Skeletal muscle cell (primary cell): ENCODE measurements at places on chromosomes 5 and 9.
A peak's percentile ranks its signal among the peaks of the same experiment; 100 is the strongest.

- DNase-seq: no peak
Observed at GRCh38 chr9:12846035-12846434, 71.2 kb downstream of the LURAP1L start.

DNA sequence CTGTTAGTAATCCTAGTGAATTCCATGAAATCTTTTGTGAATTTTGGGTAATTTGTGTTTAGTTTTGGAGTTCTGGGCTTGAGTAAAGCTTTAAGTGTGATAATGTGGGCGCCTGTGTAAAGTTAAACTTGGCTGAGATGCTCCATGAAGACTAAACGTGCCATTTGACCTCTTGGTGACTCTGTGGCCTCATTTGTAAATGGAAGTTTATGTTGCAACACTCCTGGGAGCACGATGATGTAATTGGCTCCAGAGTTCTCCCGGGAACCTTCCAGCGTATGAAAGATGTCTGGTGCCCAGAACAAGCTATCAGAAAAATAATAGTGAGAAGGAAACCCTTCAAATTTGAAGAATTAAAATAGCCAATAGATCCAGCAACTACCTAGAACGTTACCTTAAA, 981.2 kb downstream of the TLE4 start:
- peak; percentile 77 for DNase-seq

DNA sequence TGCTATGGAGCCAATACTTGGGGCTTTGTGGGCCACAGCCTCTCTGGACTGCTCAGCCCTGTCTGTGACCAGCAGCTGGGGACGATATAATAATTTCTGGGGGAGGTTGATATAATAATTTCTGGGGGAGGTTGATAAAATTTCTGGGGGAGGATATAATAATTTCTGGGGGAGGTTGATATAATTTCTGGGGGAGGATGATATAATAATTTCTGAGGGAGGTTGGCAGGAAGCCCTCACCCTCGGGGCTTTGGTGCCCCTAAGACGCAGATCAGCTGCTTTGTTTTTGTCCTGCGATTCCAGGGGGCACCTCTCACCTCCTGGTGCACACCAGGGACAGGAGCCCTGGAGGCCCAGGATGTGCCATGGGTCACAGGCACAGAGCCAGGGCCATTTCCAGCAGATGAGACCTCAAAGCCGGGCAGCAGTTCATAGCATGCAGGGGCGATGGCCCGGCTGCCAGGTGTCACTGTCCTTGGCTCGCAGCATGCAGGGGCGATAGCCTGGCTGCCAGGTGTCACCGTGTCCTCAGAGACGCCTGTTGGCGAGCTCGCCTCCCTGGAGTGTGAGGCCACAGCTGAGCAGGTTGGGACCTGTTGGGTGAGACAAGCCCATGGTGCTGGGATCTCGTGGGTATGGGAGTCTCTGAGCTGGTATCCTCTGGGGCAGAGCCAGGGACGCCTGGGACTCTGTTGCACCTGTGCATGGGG, 3.8 kb upstream of the TOR4A start:
- no peak for DNase-seq

DNA sequence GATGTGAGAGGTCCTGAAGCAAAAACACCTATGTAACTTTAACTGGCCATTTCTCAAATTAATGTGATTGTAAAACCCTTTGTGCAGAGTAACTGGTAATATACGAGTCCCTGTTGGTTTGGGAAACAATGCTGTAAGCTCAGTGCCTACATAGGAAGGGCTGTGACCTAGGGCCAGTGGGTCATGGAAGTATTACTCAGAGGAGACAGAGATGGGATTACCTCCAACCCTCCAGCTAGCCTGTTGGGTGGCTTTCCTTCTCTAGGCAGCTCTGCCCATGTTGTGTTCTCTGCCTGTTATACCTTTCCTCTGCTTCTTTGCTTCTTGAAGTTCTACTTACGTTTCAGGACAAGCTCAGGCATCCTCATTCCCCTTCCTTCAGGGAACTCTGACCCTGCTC, 294.8 kb upstream of the RFX3 start:
- DNase-seq: no peak

DNA sequence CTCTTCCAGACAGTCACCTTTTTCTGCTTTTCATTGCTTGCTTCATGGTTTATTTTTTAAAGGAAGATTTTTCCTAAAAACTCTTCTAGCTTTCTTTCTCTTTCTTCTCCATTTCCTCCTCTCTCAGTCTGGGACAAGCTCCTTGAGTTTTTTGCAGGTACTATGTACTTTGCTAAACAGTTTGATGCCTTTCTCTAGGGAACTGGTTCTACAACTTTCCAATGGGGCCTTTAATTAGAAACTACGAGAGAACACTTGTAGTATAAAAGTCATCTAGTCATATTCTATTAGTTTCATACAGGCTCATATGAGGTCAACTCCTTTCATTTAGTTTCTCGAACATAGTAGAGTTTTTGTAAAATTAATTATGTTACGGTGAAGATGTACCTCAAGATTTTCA, 189.6 kb downstream of the DOCK8 start:
- DNase-seq: no peak

GRCh38 chr5:7419846-7420245, 23.9 kb downstream of the ADCY2 start:
- DNase-seq: no peak

- DNase-seq: no peak
Observed at GRCh38 chr5:159420940-159421339, 90.7 kb upstream of the IL12B start.

DNA sequence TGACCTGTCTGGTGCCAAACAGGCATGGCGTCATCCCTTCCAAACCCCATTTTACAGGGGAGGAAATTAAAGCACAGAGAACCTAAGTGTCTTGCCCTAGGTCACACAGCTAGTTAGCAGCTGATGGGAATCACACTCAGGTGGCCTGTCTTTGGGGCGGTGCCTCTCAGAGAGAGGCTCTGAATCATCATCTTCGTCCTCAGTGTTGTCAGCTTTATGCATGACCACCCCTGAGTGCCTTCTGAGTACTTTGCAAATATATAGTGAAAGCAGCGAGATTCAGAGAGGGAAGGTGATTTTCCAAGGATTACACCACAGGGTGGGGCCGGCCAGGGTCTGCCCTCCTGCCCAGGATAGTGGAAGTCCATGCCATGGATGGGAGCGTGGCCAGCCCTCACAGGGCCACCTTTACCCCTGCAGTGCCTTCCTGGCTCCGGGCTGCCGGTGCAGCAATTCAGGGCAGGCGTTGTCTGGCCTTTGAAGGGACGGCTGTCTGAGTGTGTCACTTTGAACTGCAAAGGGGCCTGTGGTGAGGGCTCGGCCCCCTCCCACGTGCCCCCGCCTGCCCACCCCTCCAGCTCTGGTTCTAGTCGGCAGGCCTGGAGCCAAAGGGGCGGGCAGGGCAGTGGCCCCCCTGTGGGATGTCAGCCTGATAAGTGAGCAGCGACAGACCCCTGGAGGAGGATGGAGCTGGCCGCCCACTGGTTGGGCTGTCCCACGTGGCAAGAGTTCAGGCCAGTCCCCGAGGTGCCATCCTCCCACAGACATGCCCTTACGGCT, 16.9 kb downstream of the LMX1B start:
- DNase-seq: no peak

GRCh38 chr9:8809741-8810140, 1010.2 kb upstream of the DMAC1 start:
- DNase-seq: no peak

DNA sequence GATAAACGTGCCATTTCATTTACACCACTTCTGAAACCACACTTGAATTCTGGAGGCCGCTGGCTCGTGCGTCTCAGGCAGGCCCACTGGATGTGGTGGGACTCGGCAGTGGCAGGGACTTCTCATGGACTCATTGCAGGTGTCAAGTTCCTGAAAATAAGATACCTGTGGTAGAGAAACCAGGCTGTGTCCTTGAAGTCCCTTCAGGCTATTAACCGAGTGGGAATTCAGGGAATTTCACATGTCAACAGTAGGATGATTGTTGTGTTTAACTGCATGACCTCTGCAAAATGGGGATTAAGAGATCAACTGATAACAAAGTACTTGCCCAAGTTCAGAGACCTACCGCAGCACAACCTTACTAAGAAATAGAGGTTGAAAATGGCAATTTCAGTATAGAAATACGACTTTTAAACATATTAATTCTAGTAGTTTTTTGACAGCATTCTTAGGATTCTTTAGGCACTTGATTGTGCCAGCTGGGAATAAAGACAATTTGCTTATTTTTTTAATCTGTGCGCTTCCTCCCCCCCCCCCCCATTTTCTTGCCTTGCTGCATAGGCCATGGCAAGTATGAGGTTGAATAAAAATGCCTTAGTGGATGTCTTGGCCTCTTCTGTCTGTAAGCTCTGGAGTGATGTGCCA, 26.8 kb downstream of the TRIP13 start:
- no peak for DNase-seq

DNA sequence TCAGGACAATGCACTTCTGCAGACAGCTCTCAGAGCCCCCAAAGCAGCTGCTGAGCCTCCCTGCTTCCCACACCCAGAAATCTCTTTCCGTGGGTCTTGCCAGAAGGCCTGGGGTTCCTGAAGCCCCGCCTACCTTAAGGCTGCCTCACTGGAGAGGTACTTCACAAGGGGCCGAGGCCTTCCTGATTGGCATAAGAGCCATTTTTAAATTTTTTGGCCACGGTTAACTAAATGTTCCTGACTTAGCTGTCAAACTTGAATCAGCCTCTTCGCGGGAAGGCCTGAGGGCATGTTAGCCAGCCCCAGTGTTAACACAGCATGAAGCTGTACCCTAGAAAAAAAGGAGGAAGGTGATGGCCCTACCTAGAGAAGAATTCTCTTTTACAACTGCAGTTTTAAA, 20.7 kb upstream of the EPB41L4B start:
- DNase-seq: no peak

DNA sequence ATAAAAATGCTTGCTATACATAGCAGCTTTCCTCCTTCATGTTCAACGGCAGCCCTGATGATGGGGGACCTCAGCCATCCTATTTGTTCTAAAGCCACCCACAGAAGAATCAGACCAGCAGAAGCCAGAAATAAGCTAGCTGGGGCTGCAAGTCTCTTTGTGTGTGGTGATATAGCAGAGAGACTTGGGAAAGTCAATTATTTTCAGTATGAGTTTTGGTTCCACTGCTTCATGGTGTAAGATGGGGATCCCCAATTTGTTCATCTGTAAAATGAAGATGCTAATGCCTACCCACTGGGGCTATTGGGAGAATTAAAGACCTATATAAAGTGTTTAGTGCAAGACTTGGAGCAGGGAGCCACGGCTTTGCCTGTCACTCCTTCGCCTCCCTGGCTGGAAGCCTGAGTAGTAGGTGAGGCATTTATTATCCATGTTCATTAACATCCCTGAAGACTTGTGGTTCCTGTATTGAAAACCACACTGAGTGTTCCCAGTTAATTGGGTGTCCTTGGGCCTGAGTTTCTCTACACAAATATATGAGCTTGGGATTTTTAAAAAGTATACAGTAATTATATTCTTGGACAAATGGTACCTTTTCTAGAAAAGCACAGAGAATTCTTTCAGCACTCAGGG, 210.1 kb upstream of the SLC24A2 start:
- peak; percentile 39 for DNase-seq

DNA sequence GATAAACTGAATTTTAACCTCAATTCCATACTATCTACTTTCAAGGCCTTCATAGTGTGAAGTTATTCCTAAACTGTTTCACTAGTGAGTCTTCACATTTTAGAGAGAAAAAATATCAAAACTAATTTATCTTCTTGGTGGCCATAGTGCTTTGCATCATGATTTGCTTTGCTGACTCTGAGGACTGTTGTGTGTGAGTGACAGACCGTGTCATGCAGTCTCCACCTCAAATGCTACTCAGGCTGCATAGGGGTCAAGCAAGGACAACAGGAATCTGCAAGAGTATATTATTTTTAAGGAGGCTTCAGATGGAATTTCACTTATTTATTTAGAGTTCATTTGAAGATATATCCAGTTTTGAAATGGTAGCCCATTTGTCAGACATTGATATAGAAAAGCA, 34.5 kb downstream of the MACIR start:
- DNase-seq: no peak

DNA sequence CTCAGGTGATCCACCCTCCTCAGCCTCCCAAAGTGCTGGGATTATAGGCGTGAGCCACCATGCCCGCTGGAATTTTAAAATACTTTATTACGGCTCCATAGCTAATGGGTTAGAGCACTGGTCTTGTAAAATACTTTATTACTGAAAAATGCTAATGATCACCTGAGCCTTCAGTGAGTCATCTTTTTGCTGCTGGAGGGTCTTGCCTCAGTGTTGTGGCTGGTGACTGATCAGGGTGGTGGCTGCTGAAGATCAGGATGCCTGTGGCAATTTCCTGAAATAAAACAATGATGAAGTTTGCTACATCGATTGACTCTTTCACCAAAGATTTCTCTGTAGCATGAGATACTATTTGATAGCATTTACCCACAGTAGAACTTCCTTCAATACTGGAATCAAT, 26.0 kb upstream of the GNE start:
- no peak for DNase-seq

DNA sequence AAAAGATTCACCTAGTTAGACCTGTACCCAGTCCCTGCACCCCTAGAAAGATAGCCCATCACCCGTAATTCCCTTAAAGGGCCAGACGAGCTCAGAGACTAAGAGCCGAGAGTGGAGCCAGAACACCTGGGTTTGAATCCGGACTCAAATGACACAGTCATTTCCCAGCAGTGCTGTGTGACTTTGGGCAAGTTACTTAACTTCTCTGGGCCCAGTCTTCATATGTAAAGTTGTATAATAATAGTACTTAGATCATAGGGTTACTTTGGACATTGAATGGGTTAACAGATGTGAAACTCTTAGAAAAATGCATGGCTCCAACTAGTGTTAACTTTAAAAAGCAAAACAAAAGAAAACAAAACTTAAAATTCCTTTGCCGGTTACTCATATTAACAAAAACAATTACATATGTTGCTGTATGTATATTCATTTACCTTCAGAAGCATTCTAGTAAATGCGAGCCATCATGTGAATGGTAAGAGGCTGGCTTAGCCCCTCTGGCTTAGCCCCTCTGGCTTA, 40.4 kb upstream of the RASGRF2 start:
- DNase-seq: no peak

DNA sequence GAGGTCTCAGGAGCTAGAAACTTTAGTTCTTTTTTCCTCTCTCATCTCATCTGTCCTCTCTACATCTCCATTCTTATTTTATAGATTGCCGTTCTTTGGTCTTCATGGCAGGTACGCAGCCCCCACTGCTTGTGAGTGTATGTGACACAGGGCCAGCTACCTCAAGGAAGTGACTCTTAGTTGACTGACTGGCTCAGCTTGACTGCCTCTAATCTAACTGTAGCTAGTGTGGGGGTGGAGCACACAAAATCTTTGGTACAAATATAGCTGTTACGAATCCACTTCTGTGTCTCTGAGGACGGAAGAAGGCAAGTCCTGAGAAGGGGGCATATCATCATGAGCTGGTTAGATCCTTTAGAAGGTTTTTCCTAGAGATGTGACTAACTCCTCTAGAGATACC, 19.8 kb upstream of the SPTAN1 start:
- no peak for DNase-seq

DNA sequence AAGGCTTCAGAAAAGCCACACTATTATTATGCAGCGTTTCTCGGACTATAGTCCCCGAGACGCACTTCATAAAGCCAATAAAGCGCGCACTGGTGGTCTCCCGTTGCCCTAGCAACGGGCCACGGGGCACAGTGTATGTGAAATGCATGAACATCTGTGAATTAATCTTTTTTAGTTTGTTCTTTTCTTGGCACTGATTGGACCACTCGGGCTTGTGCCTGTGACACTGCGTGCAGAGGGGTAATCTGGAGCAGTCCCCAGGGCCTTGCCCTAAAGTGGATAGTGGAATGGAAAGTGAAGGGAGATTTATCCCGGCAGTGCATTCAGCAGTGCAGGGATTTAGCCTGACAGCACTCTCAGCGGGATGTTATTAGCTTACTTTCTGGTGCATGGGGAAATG, 92.1 kb downstream of the TLE4 start:
- no peak for DNase-seq
